ENCODE measurements at places on chromosomes 11 and 22.
A peak's percentile ranks its signal among the peaks of the same experiment; 100 is the strongest.

GRCh38 chr22:20407829-20408228 is 13.9 kb downstream of the ZNF74 start:
- no peak for DNase-seq

- DNase-seq, result no peak
Measured at GRCh38 chr11:118216621-118217481, 8.0 kb downstream of the JAML start.

- DNase-seq, result no peak
Measured at GRCh38 chr22:20154602-20155187, 3.8 kb upstream of the CCDC188 start.

DNA sequence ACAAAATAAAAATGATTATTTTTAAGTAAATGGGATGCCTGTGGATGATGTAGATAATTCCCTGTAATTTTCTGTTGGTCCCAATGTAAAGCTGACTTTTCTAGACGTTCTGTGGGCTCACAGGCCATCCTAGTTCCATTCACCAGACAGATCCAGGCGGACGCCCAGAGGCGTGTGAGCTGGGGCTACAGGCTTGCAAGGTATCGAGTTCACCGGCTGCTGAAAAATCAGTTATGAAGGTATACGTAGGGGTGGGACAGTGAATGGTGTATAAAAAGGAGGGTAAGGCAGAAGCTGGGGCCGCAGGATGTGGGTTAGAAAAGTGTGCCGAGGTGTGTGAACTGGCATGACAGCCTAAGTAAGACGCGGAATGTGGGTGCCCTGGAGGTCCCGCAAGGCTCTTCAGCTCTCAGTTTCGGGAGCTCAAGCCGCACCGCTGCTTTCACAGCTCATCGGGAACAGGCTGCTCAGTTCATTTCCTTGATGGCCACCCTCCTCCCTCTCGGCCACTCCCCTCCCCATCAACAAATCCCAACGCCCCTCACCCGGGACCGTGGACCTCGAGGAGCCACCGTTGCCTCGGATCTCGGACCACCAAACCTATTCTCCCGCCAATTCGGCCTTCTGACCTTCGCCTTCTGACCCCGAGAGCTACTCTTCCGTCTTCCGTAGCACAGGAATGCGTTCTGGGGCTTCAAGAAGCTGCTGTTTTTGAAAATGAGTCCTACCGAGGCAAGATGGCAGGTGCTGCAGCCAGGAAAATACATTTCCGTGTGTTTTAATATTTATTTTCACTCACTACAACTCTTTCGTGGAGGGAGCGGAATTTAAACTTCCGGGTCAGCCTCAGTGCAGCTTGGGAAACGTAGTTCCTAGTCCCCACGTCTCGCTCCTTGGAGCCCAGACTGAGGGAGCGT is at the start of gene XNDC1N:
TSS of gene XNDC1N (minus strand) at position 775 of the 917 bp plus-strand sequence. CDS start 5,241 bp downstream, outside the sequence.
- DNase-seq, result peak; percentile 82

DNA sequence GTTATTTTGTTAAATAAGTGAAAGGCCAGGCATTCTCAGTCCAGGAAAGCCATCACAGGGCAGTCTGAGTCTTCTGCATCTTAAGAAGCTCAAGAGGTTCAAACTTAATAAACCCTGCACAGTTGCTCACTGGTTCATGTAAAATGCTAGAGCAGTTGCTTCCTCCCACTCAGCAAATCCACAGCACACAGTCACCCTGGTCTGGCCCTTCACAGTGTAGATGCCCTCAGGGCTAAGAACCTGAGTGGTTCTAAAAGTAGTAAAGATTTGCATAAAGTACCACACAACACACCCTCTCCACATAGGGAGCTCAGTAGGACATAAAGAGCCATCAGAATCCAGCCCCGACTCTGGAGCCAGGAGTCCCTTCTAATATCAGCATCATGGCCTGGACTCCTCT is 58.7 kb downstream of the ZNF280B start:
- DNase-seq, result no peak

- DNase-seq, result no peak
Measured at GRCh38 chr22:37213218-37213855, 1.1 kb upstream of the SSTR3 start.

- no peak for DNase-seq
Measured at GRCh38 chr11:114915871-114916805, 237.8 kb downstream of the NXPE2 start.
